ENCODE measurements at places on chromosomes 2 and 18.

DNA sequence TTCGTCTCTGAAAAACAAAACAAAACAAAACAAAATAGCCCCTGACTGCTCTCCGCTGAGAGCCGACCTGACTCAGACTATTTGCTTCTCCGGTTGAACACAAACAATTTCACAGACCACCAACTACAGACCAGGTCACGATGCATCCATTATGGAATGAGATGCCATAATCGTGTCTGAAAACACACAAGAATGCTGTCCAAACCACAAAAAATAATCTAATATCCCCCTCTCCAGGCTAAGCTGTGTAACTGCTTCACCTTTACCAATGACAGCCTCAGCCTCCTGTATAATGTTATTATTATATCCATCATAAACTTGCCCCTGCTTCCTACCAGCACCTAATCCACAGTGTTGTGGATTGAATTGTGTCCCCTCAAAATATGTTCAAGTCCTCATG, 114.7 kb downstream of the DNAH6 start:
- DNase-seq = peak; percentile 77

GRCh38 chr2:133606616-133607015, 38.4 kb upstream of the NCKAP5 start:
- DNase-seq = no peak

- DNase-seq = no peak
These were observed 107.3 kb downstream of the PLCL1 start for GRCh38 chr2:197911667-197912066.

GRCh38 chr2:17160594-17160993, 357.6 kb downstream of the RAD51AP2 start:
- DNase-seq = no peak

DNA sequence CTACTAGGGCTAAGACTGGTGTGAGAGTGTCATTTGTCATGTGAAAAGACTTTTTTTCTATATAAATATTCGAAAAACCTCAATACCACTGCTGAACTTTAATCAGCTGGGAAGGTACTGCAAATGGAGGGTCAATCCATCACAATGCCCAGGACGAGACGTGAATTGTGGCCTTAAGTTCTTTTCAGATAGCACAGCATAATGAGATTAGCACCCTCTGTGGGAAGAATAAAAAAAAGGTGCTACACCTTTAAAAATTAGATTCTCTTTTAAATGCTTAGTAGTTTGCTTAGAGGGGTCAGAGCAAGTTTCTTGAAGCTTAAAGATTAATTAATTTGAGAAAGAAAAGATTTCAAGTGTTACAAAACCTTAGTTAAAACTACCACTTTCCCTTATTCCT, 5.6 kb downstream of the LRRTM1 start:
- no peak for DNase-seq

DNA sequence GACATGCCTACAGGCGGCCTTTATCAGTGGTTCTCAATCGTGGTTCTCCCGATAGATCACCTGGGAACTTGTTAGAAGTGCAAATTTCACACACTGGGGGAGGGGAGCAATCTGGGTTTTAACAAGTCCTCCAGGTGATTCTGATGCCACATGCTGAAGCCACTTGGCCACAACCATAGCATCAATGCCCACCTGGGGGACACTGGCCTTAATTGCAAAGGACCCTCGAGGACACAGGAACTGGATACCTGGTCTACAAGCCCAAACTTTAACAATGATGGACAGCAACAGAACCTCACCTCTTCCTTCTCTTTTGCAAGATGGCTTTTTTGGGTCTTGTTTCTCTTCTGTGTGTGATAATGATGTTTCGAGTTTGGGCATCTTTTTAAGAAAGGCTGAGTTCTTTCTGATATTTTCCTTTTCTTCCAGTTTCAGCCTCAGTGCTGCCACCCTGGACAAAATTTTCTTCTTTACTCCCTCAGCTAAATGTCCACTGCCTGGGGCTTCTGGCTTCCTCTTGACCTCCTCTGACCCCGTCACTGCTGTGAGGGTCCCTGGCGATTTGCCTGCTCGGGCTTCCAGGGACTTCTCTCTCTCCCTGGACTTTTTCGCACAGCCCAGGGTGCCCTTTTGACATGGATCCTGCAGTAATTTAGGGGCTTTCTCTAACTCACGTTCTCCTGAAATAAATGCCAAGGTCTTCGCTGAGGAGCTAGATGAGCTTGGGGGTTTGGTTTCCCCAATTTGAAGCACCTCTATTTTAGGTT, 94.2 kb downstream of the ALPK2 start:
- DNase-seq = no peak

DNA sequence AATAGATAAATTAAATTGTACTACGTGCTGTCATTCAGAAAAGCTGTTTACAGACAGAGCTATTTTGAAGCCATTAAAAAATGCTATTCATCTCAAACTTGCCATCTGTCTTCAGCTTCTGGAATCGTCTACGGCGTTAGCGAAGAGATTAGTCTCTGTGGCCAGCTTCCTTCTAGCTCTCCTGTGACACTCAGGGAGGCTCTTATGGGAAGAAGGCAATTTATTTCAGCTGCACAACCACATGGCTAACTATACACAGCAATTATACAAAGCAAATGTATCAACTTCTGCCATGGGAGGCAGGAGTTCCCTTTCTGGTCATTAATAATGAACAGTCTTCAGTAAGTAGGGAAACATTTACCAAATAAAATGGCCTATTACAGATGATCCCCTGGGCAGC, 6.3 kb downstream of the CTAGE1 start:
- DNase-seq = no peak

GRCh38 chr2:46010925-46011490, 286.2 kb upstream of the EPAS1 start:
- DNase-seq = peak; percentile 63

DNA sequence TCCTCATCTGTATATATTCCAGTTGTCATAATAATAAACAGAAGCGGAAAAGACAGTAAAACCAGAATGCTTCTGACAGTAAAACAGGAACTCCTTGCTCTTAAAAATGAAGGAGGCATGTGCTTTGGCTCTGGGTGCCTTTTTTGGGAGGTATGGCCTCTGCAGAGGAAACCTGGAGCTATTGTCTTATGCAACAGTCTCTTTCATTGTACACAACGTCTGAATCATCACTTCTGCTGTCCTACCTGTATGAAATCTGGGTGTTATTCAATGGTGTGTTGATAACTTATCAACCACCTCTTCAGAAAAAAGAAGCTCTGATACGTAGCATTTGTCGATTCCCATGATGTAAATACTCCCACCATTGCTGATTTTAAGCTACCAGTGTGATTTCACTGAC, 64.8 kb downstream of the CDCA7 start:
- DNase-seq = no peak

- DNase-seq = no peak
These were observed 6.9 kb downstream of the ALLC start for GRCh38 chr2:3664925-3665324.

GRCh38 chr2:150555611-150556356, 68.3 kb upstream of the RND3 start:
- DNase-seq = no peak

- no peak for DNase-seq
These were observed 34.8 kb upstream of the SPATA3 start for GRCh38 chr2:230961091-230961491.

- DNase-seq = no peak
These were observed 232.4 kb downstream of the GBX2 start for GRCh38 chr2:235935773-235936172.

GRCh38 chr2:86491088-86491487, 49.9 kb downstream of the KDM3A start:
- DNase-seq = no peak

- no peak for DNase-seq
These were observed 24.7 kb downstream of the TLK1 start for GRCh38 chr2:171136024-171136423.

- DNase-seq = peak; percentile 92
These were observed 55.9 kb upstream of the CTLA4 start for GRCh38 chr2:203811491-203812221.

- peak; percentile 61 for DNase-seq
These were observed 38.6 kb downstream of the ACOXL start for GRCh38 chr2:110770959-110771431.

GRCh38 chr2:28664120-28664842, 87.3 kb upstream of the PPP1CB start:
- no peak for DNase-seq

DNA sequence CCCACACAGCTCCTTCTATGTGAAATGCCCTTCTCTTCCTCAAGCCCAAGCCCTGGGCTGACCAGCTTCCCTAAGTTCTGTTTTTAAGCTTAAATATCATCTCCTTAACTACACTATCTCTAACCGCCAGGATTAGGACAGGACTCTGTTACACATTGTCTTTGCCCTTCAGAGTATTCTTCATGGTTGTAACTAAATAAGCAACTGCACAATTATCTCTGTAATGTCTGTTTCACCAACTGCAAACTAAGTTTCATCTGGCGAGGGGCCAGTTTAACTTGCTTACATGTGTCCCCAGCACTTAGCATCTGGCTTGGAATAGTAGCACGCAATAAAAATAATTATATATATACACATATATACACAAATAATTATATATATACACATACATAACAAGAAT, 1.1 kb upstream of the ERMN start:
- no peak for DNase-seq

DNA sequence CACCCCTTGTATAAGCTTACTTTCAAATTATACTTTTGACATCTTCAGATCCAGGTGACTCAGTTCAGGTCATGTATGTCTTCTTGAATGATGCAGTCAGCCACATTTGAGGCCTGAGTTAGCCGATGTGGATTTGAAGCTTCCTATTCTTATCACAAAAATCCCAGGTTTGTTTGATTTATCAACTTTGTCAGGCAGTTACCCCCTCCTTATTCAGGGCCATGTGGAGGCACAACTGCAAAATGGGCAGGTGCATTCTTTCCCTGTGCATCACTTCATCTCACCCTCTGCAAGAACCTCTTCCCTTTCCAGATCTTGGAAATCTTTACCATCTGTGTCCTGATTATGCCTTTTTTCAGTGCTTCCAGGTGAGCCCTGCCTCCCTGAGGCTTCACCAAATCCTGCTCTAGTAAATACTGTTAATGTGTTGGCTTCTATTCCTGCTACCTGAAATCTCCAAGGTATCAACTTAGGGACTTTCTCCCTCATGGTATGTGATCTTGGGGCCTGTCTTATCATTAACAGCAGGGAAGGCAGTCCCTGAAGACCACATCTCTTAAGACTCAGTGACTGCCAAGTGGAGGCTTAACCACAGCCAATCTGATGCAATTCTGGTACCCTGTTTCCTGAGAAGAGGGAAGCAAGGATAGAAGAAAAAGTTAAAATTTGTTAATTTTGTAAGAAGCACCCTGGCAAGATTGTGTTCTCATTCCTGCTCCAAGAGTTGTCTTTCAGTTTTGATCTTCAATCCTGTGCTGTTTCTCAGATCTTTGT, 9.4 kb upstream of the ARHGAP28 start:
- DNase-seq = no peak

DNA sequence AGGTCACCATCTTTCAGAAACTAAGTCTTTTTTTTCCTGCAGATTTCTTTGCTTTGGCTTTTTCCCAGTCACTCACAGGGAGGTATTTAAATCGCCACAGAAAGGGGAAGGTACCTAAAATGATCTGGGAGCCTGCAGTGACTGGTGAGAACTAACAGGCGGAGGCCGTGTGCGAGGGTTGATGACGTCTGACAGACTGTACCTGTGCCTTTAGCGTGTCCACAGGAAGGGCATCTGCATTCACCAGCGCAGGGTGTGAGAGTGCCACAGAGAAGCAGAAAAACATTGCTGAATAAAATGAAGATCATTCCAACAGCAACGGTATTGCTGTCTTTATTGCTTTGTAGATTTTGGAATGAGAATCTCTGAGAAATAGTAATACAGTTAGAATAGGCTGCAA, 5.7 kb downstream of the CTDP1 start:
- DNase-seq = no peak

GRCh38 chr2:240095556-240096523, 40.3 kb downstream of the COPS9 start:
- no peak for DNase-seq

DNA sequence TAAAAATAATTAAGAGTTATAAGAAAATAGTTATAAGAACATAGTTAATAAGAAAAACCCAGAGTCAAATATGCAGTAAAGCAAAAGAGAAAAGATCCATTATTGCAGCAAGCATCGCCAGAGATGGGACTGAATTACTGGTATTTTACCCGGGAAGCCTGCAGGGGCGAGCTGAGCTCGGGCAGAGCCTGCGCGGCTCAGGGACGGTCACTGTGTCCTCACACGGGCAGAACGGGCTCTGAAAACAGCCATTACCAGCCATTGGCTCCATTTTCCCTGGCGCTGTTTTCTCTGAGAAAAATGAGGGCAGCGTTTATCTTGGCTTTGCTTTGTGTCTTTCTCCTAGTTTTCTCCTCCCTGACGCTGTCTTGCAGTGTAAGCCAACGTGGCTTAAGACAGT, 95.3 kb upstream of the ALKAL2 start:
- no peak for DNase-seq

- peak; percentile 68 for DNase-seq
These were observed 207.0 kb upstream of the FANCL start for GRCh38 chr2:58448065-58448507.

GRCh38 chr18:47876813-47877212, 53.6 kb downstream of the SMAD2 start:
- no peak for DNase-seq

DNA sequence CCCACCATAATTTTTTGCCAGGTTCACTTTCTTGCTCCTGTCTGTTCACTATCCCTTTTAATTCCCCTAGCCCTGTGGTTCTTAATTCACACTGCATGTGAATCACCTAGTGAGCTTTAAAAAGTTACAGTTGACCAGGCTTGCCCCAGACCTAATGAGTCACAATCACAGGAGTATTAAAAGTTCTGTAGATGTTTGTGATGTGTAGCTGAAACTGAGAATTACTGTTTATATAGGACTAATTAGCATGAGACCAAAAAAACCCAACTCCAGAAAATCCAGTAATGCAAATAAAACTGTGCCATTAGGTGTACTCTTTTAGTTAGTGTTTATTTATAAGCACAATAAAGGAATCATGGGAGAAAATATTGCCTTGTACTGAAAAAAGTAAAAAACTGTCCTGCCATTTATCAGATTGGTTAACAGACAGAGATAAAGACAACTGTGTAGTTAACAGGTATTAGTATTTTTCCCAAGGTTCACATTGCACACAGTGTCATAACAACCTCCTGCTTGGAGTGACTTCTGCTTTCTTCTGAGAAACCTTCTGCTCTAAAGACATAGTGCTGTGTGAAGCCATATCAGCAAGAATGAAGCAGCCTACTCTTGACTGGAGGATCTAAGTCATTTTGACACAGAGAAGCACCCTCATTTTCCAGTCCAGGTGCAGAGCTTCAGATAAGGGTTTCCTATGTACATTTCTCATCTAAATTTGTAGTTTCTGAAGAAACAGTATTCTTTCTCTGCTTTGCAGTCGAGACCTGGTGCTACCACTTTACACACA, 39.0 kb downstream of the VAPA start:
- no peak for DNase-seq
